Naive thymus-derived CD4-positive, alpha-beta T cell (primary cell): ENCODE measurements at places on chromosomes 12 and 14.

GRCh38 chr12:89395712-89396111 is 43.4 kb upstream of the DUSP6 start:
- H3K36me3 ChIP-seq = no peaks in the 10 kb centered on the region
- H3K4me1 ChIP-seq = peaks cover 8% of the 10 kb centered on the region
- H3K27me3 ChIP-seq = no peaks in the 10 kb centered on the region
- no peak overlapping the region for H3K4me3 ChIP-seq
- no peak for DNase-seq
- H3K27ac ChIP-seq = no peak overlapping the region

GRCh38 chr12:49716553-49716952 is 9.3 kb upstream of the FMNL3 start:
- H3K27me3 ChIP-seq = peaks cover 3% of the 10 kb centered on the region
- no peak for DNase-seq
- no peaks in the 10 kb centered on the region for H3K36me3 ChIP-seq
- no peaks in the 10 kb centered on the region for H3K4me1 ChIP-seq

DNA sequence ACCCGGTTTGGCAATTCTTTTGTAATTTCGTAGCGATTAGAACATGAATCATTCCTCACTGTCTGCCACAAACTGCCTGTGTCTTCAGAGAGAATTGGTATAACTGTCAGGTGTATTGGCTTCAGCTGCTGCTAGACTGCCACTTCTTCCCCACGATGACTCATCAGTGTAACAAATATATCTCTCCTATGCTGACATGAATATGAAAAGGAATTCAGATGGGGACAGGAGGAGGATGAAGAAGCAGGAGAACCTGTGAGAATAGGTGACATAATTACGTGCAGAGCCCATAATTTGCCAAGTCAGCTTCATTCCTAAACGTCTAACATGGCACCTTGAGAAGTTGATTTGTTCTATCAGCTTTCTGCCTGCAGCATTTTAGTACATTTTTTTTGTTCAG is 64.9 kb downstream of the FRMD6 start:
- no peaks in the 10 kb centered on the region for H3K36me3 ChIP-seq
- H3K4me1 ChIP-seq = no peaks in the 10 kb centered on the region
- no peak overlapping the region for H3K27ac ChIP-seq
- H3K27me3 ChIP-seq = no peaks in the 10 kb centered on the region

- H3K36me3 ChIP-seq = peaks cover 63% of the 10 kb centered on the region
- no peak overlapping the region for H3K27ac ChIP-seq
- H3K27me3 ChIP-seq = no peaks in the 10 kb centered on the region
- H3K4me1 ChIP-seq = no peaks in the 10 kb centered on the region
Observed at GRCh38 chr12:57272337-57273151, 21.6 kb upstream of the STAC3 start.

- H3K27me3 ChIP-seq = no peaks in the 10 kb centered on the region
- H3K4me1 ChIP-seq = no peaks in the 10 kb centered on the region
- no peak overlapping the region for H3K4me3 ChIP-seq
- no peak overlapping the region for H3K27ac ChIP-seq
Observed at GRCh38 chr12:30896461-30896860, 30.1 kb upstream of the TSPAN11 start.
